Fibroblast of the conjunctiva (primary cell): ENCODE measurements at places on chromosomes 2 and 18.

GRCh38 chr18:8496186-8496585 lies 113.1 kb upstream of the RAB12 start:
- DNase-seq, result no peak

DNA sequence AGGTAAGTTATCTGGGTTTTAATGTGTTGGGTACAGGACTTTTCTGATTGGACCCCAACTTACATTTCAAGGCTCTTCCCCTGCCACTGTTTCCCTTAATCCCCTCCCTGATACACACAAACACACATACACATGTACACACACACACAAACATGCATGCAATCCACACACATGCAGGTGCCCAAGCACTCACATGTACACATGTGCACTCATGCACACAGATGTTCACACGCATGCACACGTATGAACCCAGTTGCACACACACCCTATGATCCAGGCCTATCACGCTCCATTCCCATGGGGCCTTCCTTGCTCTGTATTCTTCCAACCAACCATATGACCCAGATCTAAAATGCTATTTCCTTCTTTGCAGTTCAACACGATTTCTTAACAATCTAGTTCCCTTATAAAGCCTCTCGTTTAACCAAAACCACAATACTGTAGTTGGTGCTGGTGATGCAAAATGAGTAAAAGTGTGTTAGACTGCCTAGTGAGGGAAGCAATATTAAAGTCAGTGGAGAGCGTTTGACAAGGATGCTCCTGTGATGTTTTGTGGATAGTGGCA lies 11.1 kb downstream of the SERPINB8 start:
- no peak for DNase-seq

GRCh38 chr18:60506682-60507081 lies 134.1 kb upstream of the MC4R start:
- DNase-seq, result peak; percentile 60

- DNase-seq, result no peak
Measured at GRCh38 chr2:108124736-108125495, 114.9 kb upstream of the SULT1C3 start.

GRCh38 chr2:43105586-43106558 lies 120.5 kb downstream of the ZFP36L2 start:
- no peak for DNase-seq

GRCh38 chr18:8657050-8657820 lies 48.0 kb downstream of the RAB12 start:
- DNase-seq, result no peak

DNA sequence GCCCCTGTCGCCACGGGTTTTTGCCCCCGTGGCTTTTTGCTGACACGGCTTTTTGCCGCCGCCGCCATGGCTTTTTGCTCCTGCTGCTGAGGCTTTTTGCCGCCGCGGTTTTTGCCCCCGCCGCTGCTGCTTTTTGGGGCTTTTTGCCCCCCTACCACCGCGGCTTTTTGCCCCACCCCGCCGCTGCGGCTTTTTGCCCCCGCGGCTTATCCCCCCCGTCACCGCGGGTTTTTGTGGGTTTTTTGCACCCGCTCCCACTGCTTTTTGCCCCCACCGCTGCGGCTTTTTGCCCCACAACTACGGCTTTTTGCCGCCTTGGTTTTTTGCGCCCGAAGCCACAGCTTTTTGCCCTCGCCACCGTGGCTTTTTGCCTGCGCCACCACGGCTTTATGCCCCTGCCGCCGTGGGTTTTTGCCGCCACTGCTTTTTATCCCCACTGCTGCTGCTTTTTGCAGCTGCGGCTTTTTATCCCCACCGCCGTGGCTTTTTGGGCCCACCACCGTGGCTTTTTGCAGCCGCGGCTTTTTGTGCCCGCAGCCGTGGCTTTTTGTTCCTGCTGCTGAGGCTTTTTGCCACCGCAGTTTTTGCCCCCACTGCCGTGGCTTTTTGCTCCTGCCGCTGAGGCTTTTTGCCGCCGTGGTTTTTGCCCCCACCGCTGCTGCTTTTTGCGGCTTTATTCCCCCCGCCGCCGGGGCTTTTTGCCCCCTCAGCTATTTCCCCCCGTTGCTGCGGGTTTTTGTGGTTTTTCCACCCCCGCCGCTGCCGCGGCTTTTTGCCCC lies 2798.0 kb upstream of the TEKT4 start:
- no peak for DNase-seq

GRCh38 chr2:73987109-73987947 lies 2.6 kb downstream of the TET3 start:
- DNase-seq, result no peak

DNA sequence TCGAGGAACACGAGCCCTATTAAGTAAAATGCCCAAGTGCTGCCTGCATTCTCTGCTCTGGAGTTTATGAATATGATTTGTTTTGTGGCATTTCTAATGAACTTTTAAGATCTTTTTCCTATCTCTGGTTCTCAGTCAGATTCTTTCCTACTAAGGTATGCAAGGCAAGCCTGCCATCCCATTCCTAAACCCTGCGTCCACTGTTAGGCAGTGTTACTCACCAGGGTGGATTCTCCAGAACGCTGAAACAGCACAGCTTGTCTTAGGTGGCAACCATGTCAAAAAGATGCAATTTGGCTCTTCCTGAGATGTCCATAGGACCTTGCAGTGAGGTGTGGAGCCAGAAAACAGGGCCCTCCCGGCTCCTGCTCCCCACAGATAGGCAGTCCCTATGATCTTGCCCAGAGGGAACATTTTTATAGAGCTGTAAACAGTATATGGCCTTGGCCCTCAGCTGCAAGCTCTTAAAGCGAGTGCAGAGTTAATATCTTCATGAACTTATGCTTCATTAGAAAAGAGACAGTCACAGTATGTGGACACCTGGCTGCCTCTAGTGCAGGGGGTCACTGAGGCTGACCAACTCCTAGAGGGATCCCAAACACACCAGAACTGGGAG lies 84.4 kb downstream of the TPGS2 start:
- DNase-seq, result no peak

- no peak for DNase-seq
Measured at GRCh38 chr2:201258666-201259615, 1.4 kb upstream of the CASP8 start.

DNA sequence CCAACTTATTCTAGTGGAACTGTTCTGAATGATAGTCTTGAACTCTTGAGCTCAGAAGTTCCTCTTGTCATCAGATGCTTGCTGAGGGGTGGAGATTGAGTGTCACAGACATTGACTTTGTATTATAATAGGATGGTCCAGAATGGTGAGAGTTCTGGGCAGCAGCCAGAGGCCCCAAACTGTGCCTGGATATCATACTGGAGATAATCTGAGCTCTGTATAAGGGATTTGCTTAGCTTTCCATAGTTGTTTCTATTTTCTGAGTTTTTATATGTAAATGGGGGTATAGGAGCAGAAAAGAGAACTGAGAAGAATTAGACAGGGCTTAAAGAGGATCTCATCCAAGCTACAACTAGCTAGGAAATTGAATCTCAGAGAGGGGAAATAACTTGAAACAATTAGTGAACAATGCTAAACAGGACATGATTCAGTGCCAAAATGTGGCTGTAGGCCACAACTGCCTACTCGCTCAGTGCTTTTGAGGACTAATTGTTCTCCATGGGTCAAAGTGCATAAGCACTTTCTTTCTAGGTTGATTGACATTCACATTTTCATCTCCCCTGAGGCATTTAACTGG lies 10.1 kb upstream of the LCLAT1 start:
- no peak for DNase-seq

- DNase-seq, result no peak
Measured at GRCh38 chr2:219457784-219458369, 23.2 kb downstream of the SPEG start.

DNA sequence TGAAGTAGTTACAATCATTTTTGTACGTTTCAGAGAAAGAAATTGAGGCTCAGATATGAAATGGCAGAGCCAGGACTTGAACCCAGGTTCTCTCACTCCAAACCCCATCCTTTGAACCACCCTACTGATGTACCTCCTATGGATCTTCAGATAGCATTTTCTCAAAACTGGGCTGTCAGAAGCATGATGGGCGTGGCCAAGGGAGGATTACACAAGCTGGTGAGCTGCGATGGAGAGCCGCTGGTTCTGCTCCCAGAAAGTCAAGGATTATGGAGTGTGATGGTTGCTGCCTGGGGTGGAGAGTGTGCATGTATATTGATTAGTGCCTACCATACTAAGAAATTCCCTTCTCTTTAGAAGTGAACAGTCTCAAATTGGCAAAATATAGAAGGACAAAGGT lies 47.0 kb upstream of the PPP1CB start:
- DNase-seq, result no peak

GRCh38 chr2:82224301-82224940 lies 1919.9 kb upstream of the LRRTM1 start:
- DNase-seq, result no peak

DNA sequence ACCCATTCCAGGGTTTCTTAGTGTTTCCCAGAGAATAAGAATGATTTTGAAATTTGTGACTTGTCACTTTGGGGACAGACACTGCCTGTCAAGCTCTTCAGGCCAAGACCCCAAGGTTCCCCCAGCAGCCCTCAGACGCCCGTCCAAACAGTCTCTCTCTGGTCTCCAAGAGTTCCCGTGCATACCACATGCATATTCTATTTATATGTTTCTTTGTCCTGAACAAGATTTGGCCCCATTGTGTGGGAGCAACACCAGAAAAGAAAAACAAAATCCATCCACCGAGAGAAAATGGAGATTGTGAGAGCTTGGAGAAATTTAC lies 52.2 kb upstream of the CTAGE1 start:
- DNase-seq, result no peak
